ENCODE measurements at places on chromosomes 16 and 17.

- DNase-seq: peak; percentile 11
Observed at GRCh38 chr17:65537845-65538674, 23.4 kb downstream of the AXIN2 start.

DNA sequence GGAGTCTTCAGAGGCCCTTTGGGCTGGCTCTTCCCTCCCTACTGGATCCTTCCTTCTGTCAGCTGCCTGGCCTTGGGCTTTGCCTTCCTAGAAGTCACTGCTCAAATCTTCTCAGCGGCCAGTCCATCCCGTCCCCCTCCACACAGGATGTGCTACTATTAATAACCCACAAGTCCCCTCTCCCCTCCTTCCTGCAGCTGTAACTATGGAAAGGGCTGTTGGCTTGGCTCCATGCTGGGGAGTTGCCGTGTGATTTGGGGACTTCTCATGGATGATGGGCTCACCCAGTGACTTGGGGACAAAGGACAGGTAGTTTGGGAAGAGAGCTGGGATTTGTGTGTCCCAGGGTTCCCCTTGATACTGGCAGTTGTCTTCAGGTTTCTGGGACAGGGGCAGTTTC is 19.4 kb downstream of the TMEM94 start:
- no peak for DNase-seq

DNA sequence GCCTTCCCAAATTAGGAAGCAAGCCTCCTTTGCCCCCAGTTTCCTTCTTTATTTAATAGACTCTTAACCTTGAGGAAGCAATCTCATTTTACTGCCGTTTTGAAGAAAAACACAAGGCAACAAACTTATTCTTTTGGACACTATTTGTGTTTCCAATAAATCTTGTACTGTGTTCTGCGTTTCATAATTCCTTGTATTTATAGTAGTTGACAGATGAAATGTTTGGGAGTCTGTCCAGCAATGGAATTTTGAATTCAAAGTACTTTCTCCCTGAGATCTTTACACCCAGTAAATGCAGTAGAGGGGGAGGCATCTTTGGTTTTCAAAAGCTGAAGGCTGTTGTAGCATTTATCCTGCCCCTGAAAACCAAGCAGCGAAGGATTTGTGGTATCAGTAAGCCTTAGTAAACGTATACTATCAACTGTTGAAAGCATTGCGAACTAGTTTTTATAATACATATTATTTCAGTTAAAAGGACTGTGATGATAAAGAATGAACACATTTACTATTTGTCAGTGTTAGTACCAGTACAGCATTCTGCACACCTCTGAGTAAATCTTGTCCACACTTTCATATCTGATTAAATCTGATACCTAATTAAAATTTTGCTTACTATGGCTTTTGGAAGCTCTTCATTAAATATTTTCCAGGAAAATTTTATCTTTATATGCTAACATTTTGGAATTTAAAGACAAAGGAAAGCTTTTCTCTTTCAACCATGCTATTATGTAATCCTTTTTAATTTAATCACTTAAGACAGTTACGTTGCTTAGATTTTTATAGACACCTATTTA is 83.1 kb downstream of the TNRC6C start:
- peak; percentile 27 for DNase-seq

DNA sequence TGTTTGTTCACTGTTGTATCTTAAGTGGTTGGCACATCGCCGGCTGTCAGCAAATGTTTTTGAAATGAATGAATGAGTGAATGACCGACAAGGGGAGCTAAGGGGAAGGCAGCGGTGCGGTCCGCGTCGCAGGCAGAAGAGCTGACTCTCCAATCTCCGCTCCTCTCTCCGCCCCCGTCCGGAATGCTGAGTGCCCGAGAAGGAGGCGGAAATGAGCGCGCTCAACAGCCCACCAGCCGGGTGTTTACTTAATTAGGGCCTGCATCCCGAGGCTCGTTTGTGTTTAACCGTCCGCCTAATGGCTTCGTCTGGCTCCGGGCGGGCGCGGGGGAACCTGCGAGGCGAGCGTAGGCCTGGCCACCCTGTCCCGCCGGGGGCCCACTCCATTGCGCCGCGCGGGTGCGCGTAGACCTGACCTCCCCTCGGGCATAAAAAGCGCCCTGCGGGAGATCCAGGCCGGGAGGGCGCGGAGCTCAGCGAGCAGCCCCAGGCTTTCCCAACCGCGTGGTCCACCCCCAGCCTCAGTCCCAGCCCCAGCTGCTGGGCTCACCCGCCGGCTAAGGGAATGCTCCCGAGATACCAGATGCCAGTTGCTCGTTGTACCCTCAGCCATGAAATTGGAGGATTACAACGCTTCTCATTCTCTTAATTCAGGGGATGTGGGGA is 2.5 kb upstream of the CDH3 start:
- no peak for DNase-seq

DNA sequence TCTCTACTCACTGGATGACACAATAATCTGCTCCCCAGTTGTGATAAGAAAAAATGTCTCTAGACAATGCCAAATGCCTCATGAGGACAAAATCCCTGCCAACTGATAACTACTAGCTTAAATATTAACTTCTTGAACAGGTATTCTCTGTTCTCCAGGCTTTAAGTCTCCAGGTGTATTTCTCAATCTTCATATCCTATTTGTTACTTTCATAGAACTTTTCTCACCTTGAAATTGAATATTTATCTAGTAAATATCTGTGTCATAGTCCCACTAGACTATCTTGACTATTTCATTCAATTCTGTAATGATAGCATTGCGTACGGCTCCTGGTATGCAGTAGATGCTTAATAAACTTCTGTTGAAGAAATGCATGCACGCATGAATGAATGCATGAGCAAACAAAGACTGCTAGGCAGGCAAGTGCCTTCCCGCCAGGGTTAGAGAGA is 15.9 kb downstream of the HSD17B2 start:
- DNase-seq: no peak

DNA sequence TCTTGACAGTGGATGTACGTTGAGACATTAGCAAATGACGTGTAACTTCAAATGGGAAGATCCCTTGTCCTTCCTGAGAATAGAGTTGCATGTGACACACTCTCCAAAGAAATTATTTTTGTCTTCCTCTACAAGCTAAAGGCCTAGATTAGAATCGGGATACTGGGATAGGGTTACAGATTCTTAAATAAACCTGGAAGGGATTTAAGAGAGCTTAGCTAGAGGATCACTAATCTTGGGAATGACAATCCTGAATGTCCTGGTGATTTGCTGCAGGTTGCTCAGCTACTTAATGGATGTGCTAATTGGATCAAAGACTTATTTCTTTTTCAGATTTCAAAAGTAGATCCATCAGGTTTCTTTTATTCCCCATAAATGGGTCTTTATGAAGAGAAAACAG is 101.9 kb downstream of the KCNJ2 start:
- DNase-seq: no peak

DNA sequence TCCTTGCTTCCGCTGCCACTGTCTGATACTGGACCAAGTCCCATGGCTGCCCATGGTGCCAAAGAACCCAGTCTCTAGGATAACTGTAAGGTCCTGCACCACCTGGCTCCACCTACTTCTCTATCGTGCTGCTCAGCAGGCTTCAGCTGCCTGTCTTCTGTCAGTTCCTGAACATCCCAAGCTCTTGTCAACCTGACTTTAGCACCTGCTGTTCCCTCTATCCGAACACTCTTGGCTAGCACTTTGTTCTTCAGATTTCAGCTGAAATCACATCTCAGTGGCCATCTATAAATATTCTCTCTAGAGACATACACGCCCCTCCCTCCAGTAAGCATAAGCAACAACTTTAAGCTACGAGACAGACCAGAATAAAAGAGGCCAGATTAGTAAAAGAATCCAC is 15.0 kb upstream of the TMEM101 start:
- no peak for DNase-seq

DNA sequence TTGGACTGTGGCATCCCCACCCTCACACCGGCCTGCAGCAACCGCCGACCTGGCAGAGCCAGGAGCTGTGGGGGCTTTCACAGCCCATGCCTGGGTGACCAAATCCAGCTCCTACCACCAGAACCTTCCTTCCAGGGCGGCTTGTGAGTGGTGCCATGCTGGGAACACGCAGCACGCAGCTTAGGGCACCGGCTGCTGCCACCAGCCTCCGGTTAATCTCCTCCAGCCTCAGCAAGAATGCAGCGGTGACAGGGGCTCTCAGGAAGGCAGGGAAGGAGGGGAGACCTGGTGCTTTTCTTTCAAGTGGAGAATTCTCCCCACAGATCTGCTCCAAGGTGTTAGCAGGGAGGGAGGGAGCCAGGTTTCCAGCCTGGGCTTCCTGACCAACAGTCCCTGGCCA is 32.3 kb upstream of the ANKRD40CL start:
- DNase-seq: no peak

DNA sequence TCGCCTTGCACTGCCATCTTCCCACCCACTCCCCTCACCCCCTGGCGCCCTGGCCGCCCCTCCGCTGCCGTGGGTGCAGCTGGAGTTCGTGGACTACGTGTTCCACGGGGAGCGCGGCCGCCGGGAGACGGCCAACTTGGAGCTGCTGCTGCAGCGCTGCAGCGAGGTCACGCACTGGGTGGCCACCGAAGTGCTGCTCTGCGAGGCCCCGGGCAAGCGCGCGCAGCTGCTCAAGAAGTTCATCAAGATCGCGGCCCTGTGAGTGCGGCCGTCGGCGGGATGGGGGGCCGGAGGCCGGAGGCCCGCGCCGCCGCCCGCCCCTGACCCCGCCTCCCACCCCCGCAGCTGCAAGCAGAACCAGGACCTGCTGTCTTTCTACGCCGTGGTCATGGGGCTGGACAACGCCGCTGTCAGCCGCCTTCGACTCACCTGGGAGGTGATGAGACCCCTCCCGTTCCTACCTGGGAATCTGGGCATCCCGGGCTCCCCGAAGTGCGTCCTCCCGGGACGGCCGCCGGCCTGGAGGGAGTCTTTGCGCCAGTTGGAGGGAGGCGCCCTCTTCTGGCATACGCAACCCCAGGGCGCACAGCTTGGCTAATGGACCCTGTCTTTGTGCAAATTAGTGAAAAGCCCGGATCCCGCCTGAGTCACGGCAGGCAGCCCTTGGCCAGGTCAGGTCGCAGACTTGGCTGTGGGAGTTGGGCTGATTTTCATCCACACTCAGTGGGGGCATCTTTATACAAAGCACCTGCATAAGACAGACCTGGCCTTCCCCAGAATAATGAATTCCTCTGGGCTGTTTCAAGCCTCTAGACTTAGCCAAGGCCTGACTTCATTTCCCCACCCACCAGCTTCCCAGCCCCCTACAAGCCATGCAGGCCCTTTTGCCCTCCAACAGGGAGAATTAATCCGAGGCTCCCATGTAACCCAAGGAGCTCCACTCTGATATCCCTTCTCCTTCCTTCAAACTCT is 14.3 kb downstream of the RAPGEFL1 start:
- peak; percentile 69 for DNase-seq

- no peak for DNase-seq
Observed at GRCh38 chr17:15006421-15007128, 258.6 kb downstream of the PMP22 start.

DNA sequence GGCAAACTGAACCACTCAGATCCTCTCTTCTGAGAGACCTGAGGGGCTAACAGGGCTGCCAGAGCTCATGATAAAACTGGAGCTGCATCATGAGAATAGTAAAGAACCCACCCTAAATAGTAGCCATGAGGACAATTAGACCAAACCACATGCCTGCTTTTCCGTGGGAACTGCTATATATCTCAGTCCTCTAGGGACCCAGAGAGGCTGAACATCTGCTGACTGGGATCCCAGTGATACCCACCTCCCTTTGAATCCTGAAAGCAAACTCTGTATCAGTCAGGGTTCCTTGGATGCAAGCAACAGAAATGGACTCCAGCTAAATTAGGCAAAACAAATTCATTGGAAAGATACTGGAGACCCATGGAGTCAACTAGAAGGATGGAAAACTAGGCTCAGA is 6.5 kb downstream of the MT1X start:
- no peak for DNase-seq

DNA sequence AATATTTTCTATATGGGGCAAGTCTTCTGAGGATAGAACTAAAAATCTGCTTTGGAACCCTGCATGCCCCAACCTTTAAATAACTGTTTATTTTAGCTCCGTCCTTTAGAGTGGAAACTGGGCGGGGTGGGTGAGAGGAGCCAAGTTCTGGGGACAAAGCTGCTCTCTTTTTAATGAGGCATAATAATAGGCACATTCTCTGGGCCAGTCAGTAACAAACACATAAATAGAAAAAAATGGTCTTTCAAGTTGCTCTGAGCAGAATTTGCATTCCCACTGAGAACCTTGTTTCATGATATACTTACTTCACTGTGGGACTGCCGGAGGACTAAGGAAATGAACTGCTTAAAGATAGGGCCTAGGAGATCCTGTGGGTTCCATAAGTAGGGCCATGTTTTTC is 51.5 kb downstream of the KNOP1 start:
- no peak for DNase-seq

GRCh38 chr17:4043862-4044261 is 79.6 kb upstream of the ATP2A3 start:
- DNase-seq: no peak

DNA sequence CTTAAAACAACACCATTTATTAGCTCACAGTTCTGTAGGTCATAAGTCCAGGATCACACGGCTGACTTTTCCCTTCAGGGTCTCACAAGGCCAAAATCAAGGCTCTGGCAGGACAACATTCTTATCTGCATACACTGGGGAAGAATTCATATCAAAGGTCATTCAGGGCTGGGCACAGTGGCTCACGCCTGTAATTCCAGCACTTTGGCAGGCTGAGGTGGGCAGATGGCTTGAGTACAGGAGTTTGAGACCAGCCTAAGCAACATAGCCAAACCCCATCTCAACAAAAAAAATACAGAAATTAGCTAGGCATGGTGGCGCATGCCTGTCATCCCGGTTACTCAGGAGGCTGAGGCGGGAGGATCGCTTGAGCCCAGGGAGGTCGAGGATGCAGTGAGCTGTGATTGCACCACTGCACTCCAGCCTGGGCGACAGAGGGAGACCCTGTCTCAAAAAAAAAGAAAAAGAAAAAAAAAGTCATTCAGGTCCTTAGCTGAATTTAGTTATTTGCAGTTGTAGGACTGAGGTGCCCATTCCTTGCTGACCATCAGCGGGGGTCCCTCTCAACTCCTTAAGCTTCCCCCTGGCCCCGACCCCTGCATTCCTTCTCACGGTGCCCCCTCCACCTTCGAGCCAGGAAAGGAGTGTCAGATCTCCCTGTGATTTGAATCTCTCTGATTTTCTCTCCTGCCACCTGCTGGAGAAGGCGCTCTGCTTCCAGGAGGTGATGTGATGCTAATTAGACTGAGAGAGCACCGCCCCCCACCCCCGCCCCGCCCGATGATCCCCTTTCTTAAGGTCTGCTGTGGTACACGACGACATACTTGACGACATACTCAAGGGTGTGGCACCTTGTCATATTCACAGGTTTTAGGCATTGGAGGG is 91.8 kb upstream of the CLEC18A start:
- DNase-seq: no peak

Data from fibroblast of gingiva (primary cell).